ENCODE measurements at places on chromosomes 2 and 18.

DNA sequence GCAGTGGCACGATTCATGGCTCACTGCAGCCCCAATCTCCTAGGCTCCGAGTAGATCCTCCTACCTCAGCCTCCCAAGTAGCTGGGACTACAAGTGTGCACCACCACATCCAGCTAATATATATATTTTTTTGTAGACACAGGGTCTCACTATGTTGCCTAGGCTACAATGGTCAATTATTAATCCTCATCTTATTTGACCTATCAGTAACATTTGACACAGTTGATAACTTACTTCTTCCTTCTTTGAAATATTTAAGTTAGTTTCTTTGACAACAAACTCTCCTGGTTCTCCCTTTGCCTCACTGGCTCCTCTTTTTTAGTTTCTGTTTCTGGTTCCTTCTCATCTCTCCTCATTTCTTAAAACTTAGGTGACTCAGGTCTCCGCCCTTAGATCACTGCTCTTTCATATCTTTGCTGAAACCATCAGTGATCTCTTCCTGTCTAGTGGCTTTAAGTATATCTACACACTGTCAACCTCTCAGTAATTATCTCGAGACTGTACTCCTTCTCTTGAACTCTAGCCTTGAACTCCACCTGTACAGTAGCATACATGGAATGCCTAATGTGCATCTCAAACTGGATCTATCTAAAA is 11.5 kb downstream of the PGAP1 start:
- no peak for DNase-seq

GRCh38 chr2:216073773-216074172 is 7.8 kb downstream of the PECR start:
- no peak for DNase-seq

DNA sequence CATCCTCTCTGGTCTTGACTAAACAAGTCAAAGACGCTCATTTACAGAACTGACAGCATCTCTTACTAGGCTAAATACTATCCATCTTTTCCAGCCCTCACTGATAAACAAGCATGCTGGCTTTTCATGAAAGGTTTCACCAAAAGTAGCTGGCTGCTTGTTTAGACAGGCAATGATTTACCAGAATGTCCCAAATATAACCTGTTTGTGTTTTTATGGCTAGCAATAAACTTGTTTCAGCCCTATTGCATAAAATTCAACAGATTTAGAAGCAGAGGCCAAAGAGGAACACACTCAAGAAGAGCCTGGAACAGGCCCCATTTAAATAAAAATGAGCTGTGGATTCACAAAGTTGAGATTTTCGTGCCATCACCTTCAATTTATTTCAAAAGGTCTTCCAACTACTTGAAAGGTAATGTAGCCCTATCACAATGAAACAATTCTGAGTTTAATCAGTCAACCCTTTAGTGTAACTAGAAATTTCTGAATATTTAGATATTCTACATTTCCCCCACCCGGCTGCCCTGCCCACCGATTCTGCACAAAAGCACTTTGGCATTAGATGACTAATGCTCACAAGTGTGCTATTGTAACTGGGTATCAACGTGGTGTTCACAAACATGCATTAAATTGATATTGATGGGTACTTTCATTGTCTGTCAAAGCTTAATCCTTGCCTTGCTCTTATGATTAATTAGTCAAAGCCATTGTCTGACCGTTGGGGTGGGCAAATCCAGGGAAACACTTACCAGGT is 54.0 kb downstream of the ST6GAL2 start:
- DNase-seq = no peak

DNA sequence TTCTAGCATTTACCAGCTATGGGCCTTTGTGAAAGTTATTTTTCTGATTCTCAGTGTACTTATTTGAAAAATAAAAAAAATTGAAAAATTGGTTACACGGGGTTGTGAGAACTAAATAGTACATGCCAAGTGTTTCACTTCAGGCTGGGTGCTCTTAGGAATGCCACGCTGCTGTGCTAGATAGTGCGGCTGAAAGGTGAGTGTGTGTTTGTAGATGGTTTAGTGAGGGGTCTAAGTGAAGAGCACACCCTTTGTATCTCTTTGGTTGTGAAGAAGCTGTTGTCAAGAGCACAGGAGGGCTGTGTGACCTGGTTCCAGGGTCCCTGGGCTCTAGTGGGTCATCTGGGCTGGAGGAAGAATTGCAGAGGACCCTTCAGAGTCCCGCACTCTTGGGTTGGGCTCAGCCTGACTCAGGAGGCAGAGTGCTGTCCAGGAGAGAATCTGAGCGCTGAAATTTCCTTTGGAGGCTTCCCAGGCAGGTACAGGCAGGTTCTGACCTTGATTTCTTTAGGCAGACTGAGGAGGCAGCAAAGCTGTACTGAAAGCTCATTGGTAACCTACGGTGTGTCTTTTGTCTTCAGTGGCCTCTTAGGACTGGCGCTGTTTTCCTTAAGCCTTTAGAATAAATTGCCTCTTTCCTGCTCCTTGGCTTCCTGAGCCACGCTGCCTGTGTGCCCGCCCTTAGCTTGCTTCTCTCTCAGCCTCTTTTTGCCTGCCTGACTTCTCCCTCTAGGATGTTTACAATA is 44.4 kb downstream of the MAP4K4 start:
- no peak for DNase-seq

GRCh38 chr18:49733321-49733720 is 80.0 kb downstream of the ACAA2 start:
- DNase-seq = no peak

GRCh38 chr2:164617466-164617865 is 3.8 kb downstream of the GRB14 start:
- no peak for DNase-seq

DNA sequence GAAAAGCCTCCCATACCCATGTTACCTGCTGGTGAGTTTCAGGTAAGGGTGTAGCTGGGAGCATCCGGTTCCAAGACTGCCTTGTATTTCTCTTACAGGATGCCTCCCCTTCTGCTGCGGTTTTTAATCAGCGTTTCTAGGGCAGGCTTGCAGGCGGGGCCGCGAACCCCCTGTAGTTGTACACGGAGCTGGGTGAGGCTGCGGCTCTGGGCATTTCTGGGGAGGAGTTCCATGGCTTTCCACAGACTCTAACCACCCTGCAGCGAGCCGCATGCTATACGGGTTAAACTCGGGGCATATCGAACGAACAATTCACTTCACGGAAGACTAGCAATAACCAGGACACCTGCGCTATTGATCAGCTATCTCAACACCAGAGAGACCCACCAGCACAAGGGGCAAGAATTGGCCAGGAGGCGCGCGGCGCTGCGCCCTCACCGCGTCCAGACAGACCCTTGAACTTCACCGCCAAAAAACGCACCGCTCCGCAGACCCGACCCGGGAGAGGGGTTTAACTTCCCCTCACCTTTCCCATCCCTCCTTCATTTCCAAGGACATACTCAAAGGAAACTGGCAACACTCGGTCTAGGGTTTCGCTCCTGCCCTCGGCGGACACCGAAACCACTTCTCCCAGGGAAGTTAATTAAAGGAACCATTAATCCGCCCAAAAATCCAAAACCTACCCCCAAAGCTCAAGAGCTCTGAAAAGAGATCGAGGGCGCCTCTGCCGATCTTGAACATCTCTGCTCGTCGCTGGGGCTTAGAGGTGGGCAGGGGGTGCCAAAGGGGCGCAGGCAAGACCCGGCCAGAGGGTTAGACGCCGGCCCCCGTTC is 909 bp downstream of the TGFA start:
- no peak for DNase-seq

- DNase-seq = no peak
These were observed 280.6 kb downstream of the MYT1L start for GRCh38 chr2:2050446-2050845.
